ENCODE measurements at places on chromosomes 13 and 19.

GRCh38 chr13:30375265-30375835, 46.9 kb upstream of the UBE2L5 start:
- DNase-seq = no peak

GRCh38 chr13:113422807-113423519, 30.3 kb downstream of the ADPRHL1 start:
- DNase-seq = no peak

DNA sequence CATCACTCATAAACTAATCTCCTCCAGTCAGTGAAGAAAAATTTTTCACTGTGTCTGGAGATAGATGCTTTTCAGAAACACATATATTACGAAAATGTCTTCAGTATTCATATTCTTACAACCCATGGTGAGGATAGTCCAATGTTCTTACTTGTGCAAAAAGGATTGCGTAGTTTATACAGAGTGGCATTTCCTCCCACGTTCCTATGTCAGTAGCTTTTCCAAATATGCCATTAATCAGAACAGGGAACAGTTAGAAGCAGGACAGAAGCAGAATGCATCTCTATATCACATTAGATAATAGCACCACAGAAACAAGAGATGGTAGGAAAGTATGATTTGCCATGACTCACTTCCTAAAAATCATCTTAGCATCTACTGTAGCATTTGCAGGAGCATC, 282.9 kb downstream of the SLITRK5 start:
- no peak for DNase-seq

- DNase-seq = no peak
Observed at GRCh38 chr13:90591927-90592268, 755.6 kb upstream of the MIR17HG start.

DNA sequence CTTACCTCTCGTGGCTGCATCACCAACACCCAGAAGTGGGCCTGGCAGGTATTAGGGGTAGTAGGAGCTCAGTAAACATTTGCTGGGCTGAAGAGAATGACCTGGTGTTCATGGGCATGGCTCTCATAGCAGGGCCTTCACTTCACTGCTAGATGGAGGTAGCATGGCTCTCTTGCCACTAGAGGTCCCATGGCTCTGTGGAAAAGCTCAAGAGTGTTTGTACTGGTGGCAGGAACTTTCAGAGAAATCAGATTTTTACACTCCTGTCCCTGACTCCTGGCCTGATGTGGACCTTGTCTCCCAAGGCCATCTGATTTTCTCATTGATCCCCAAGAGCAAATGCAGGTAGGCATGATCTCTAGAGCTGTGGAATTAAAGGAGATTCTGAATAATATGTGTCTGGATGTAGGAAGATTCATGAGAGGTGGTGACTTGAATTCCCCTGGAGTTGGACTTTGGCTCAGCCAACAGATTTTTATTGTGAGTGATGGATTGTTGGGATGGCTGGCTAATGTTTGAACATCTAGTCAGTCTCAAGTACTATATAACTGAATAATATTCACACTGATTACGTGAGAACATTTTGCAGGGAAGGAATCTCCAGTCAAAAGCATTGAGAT, 5.7 kb downstream of the ZNF574 start:
- no peak for DNase-seq

- DNase-seq = no peak
Observed at GRCh38 chr19:932648-933552, 7.1 kb downstream of the ARID3A start.

DNA sequence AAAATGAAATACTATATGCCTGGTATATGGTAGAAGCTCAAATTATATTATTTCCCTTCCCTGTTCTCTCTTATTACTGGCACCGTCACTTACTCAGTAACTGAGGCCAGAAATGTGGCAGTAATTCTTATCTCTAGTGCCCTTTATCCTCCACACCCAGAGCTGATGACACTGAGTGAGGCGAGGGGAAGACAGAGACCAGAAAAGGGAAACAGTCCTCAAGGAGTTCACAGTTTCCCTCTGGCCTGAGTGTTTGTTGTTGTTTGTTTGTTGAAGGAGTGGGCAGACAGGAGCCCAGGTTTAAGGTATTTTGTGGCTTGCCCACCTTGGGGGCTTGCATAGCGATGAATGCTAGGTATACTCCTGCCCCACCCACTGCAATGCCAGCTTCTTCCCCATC, 101.5 kb upstream of the FNDC3A start:
- no peak for DNase-seq

- no peak for DNase-seq
Observed at GRCh38 chr13:24625870-24626849, 54.0 kb upstream of the ATP12A start.

GRCh38 chr13:40651866-40652587, 14.4 kb downstream of the FOXO1 start:
- no peak for DNase-seq

DNA sequence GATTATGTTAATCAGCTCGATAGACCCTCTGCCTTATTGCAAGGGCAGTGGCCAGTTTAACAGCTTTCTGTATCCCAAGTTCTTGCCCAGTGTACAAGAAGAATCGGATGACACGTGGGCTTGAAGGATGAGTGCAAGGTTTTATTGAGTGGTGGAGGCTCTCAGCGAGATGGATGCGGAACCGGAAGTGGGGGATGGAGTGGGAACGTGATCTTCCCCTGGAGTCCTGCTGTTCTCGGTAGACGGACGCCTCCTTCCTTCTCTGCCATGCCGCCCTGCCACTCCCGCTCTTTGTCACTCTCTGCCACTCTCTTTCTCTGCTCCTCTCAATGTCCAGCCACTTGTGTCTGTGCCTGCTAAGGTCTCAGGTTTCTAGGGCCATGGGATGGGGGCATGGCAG, 21.0 kb downstream of the RFXAP start:
- DNase-seq = no peak

DNA sequence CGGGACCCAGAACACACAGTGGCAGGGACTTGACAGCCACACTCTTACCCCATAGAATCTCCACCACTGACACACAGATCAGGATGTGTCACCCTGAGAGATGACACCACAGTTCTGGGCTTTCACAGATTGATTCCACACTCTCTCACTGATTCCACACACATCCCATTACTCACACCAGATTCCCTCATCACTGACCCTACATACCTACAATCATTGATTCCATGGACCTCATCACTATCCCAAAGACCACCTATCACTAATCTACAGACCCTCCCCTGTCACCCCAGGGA, 57.6 kb upstream of the ZNF527 start:
- DNase-seq = no peak

DNA sequence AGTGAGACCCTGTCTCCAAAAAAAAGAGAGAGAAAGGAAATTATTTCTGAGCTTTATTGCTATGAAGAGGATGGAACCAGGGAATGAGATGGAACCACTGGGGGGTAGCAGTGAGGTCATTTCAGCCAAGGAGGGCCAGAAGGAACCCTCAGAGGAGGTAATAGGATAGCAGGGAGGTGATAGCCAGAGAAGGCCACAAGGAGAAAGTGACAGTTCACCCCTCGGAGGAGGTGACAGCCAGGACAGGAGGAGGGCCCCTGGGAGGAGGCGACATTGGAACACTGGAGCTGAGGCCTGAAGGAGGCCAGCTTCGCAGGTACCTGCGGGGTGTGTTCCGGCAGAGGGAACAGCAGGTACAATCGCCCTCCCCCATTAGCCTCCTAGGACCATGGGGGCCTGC, 675 bp upstream of the PGPEP1 start:
- DNase-seq = no peak

- DNase-seq = no peak
Observed at GRCh38 chr19:45917421-45918091, 3.0 kb upstream of the NANOS2 start.

DNA sequence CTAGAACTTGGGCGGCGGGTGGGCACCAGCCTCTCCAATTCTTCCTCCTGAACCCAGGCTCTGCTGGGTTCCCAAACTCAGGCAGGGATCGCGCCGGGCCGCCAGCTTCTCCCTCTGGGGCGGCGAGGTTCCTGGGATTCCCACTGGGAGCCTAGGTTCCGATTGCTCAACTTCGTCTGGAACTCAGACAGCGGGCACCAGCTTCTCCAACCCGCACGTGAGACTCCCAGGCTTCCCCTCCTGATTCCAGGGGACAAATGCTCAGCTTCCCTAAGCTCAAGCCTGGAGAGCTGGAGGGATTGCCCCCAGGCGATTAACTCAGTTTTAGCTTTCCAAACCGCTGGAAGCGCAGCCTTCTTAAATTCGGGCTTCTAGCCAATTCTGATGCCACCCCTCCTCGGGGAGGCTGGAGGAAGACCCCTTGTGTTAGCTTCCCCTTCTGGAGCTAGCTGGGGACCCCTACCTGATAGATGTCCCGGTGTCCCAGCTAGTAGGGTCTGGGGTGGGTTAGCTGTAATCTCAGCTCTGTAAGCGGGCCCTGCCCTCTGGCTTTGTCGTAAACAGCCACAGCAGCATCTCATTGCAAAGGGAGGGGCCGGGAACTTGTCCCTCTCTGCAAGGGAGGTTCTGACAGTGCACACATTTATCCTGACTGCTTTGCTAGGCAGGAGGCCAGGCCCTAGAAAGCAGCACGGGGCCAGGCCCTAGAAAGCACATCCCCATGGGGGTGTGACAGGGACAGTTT, 671 bp downstream of the MCOLN1 start:
- no peak for DNase-seq

GRCh38 chr13:25654322-25654721, 282.5 kb downstream of the ATP8A2 start:
- DNase-seq = no peak
